ENCODE measurements at places on chromosomes 3 and 15. TPM values are rescaled to one million over a fixed set of nuclear protein-coding genes. Genes with fewer than 3 reads are reported as not detected.

The THSD4 gene
- not detected for total RNA-seq

The FBLN2 gene
- 2.6 TPM for total RNA-seq

The EXD1 gene
- not detected for total RNA-seq

The SNX1 gene
- 126 TPM for total RNA-seq

The RASGRP1 gene
- 175 TPM for total RNA-seq

The DCLK3 gene
- not detected for total RNA-seq

The GADL1 gene
- total RNA-seq: not detected

The TJP1 gene
- total RNA-seq: not detected

The GUCA1C gene
- total RNA-seq: not detected

The POMGNT2 gene
- 8.8 TPM for total RNA-seq

The VIPR1 gene
- 26.9 TPM for total RNA-seq

The AQP9 gene
- 0.20 TPM for total RNA-seq

GRCh38 chr15:67819636-67820035 lies 5.7 kb upstream of the SKOR1 start:
- DNase-seq: no peak

- no peak for DNase-seq
These were observed 8.9 kb upstream of the SGO1 start for GRCh38 chr3:20194793-20195460.

DNA sequence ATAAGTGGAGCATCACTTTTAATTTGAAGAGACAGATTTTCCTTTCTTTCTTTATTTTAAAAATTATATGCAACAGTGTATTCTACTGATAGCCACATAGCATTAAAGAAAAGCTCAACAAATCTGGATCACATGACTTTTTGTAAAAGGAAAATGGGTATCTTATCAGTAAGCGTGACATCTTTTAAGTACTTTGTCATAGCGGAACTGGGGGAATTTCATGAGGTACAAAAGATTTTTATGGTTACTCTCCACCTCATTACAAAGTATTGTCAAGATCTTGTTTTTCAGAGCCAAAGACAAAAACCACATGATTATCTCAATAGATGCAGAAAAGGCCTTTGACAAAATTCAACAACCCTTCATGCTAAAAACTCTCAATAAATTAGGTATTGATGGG lies 219.6 kb upstream of the ZPLD1 start:
- no peak for DNase-seq

DNA sequence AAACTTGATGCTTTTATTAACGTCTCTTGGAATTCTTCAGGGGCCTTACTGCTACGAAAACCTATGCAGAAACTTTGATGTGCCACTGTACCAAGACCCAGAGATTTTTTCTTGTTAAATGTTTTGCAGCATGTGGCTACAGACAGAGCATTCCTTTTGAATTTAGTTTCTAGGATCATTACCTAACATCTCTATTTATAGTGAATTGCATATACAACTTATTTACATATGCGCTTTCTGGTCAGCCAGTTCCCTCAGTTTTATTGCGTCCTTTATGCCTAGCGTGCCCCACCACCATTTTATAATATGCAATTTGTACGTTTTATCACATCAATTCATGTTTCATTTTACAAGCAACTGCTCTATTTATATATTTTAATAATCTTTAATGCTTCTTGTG lies 46.2 kb upstream of the AGTR1 start:
- DNase-seq: no peak

DNA sequence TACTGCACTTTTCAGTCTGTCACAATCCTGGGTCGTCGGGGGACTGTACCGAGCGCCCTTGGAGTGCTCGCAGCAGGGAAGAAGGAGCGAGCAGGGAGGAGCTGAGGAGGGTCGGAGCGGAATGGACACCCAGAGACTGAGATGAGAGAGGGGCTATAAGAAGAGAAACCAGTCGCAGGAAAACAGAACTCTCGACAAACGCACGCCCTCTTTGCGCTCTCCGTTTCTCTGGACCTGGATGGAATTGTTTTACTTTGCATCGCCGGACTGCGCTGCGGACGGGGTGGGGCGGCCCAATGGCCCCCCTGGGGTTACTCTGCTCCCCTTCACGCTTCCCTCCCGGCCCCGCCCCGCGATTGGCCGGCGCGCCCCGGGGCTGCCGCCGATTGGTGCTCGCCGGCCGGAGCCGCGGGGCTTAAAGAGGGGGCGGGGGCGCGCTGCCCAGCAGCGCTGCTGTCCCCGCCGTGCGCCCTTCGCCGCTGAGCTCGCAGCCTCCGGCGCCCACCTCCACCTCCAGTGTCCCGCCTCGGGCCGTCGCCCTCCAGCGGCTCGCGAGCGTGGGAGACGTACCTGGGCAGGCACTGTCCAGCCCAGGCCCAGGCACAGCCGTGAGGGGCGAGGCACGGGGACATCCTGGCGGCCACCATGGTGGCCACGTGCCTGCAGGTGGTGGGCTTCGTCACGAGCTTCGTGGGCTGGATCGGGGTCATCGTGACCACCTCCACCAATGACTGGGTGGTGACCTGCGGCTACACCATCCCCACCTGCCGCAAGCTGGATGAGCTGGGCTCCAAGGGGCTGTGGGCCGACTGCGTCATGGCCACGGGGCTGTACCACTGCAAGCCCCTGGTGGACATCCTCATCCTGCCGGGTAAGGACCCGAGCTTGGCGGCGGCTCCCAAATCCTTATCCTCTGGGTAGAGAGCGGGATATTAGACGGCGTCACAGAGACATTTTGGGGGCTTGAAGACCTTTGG lies at the start of gene CLDN11:
Gene CLDN11 (plus strand): TSS at position 447 of the 977 bp plus-strand sequence. CDS start 199 bp downstream, at position 646.
- DNase-seq: no peak

DNA sequence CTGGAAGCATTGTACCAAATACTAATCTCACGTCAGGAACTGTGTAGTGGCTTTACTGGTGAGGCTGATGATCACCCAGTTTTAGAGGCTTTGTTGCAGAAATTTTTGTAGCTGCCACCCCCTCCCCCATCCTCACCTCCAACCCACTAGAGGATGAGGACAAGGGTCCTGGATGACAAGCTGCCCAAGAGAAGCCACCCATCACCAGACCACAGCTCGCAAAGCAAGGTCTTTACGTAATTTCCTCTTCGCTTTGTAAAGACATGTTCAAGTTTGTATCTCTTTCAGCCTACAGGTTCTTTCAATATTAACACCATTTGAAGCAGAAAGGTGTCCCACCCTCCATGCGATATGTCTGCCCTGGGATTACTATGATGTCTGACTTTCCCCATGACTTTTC lies 74.2 kb downstream of the LDHAL6B start:
- no peak for DNase-seq

DNA sequence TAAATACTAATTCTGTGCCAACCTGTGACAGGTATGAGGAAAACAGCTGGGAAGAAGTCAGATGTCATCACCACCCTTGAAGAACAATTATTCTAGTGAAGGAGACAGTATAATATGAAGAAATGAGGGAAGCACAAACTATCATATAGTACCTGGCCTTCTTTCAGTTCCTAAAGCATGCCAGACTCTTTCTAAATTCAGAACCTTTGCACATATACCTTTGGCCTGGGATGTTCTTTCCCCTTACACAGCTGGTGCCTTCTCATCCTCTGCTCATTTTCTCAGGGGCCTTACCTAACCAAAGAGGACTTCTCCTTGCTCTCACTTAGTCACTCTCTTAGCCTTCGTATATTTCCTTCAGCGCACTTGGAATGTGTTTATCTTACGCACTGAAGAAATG lies 19.0 kb downstream of the ATOSA start:
- DNase-seq: no peak

DNA sequence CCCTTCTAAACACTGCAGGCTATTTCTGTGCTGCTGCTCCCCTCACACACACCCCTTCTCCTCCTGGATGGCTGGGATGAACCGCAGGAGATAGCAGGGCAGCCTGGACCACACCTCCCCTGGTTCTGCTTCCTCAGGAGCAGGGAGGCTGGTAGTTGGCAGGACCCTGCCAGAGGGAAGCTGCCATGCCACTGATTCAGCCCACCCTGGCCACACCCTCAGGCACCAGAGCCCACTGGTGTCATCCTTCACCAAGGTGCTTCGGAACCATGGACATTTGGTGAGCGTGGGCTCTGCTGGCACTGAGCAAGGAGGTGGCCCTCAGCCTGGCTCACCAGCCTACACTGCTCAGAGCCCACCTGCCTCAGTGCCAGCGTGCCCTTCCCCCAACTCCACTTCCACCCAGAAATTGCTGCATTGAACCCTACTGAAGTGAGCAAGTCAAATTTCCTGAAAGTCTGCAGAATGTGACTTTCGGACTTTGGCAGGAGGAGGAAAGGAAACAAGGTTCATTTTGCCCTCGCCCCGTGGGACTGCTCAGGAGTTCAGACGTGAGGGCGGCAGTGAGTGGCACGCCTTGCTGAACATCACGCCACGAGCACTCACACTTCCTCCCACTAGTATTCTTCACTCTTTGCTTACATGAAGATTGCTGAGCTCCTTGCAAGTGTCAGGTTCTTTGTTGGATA lies 26.3 kb downstream of the BMF start:
- DNase-seq: no peak

GRCh38 chr3:62774221-62774620 lies 101.0 kb downstream of the CADPS start:
- DNase-seq: no peak

DNA sequence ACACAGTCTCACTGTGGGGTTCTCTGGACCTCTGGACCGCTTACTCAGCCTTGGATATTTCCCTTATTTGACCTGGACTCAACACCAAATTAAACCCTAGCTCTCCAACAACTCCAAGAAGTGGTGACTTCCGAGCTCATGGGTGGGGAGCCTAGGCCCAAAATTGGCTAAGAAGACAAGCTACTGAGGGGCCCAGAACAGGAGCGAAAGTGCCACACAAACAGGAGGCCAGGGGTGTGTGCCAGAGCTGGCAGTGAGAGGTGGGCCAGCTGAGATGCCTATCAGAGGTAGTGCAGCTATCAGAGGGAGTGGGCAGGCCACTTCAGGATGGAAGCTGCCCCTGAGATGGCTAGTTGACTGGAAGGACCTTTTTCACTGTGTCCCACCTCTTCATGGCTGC lies 151.1 kb upstream of the PRR20G start:
- DNase-seq: no peak

- no peak for DNase-seq
These were observed 50.7 kb downstream of the MYLK start for GRCh38 chr3:123833398-123833785.

GRCh38 chr3:104102386-104102785 lies 1264.3 kb upstream of the ALCAM start:
- no peak for DNase-seq

- no peak for DNase-seq
These were observed 110.1 kb downstream of the POLR2M start for GRCh38 chr15:57816599-57816998.

- no peak for DNase-seq
These were observed 60.8 kb downstream of the USP13 start for GRCh38 chr3:179713643-179714090.

DNA sequence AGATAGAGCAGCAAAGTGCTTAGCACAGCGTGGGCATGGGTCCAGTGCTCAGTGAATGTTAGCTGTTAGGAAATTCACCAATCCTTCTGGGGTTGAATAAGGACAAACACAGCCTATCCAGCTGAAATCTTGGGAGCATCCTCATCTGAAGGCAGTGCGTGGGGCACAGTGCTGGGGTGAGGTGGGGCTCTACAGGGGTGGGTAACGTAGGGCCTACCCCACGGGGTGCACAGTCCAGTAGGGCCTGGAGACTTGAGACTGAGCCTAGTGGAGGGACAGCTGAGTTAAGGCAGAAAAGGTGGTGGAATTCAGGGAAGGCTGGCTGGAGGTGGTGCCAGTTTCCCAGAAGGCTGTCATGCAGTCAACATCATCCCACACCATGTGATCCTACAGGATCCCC lies 73.0 kb downstream of the ISG20 start:
- no peak for DNase-seq

DNA sequence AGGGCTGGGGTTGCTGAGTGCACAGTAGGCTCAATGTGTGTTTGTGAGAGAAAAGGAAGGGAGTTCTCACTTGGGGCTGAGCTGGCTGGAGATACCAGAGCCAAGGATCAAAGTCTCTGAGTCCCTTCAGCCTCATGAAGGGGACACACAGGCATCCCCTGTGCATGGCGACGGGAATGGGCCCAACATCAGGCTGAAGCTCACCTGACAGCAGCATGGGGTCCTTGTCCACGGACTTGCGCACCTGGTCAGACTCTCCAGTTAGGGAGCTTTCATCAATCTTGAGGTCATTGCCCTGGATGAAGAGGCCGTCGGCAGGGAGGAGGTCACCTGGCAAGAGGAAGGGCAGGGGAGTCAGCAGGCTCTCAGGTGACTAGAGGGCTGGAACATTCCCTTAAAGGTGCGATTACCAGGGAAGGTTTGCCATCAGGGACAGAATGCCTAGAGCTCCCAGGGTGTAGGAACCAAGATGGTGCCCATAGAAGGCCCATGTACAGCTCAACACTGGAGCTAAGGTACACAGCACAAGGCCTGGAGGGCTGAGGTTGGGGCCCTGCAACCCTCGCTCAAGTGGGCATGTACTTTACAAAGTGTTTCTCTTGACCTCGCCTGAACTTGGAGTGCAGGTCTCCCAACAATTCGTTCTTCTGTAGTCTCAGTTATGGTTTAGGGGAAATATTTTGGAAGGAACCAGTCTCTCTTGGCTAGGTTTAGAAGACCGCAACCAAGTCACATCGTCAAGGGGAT lies 80.0 kb upstream of the SEC13 start:
- DNase-seq: no peak

GRCh38 chr15:86483936-86484335 lies 404.3 kb downstream of the AGBL1 start:
- no peak for DNase-seq

DNA sequence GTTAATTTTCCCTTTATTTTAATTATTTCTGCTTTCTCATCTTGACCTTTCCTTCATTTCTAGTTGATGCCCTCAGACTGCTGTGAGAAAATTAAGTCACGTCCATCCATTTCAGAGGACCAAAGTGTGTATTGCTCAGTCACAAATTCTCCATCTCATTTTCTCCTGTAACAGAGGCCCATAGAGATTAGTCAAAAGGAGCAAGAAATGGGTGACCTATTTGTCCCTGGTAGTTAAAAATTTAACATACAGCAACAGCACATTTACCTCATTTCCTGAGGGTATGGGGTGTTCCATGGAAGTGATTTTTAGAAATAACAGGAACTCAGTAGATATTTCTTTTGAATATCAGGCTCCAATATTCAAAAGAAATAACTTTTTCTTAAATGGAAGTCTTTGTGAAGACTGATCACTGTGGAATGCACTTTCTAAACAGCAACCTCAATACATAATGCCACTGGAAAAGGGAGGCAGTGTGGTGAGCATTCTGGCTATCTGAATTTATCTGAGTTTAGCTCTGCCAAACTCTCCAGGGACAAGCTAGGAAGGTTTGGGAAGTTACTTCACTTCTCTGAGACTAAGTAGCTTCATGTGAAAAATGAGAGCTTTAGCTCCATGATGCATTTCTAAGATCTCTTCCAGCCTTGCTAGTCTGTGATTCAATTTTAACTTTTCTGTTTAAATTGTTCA lies 808.2 kb downstream of the SQOR start:
- DNase-seq: no peak

DNA sequence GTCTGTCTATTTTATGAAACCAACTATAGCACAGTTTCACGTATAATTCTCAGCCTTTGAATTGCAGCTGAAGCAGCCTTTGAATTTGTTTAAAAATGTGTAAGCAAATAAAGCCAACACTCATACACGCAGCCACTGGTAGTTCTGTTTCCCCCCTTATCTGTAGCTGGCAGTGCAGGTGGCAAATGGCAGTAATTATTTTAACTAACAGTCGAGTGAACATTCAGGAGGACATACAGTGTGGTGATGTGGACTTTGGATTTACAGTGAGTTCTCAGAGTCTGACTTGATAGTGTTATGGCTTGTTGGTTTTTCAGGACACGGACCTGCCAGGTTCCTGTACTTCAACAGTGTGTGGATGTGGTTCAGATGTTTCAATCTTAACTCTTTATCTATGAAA lies 64.0 kb upstream of the SKOR1 start:
- DNase-seq: no peak

- no peak for DNase-seq
These were observed 64.5 kb downstream of the KLHL25 start for GRCh38 chr15:85730001-85730820.

Data from activated naive CD8-positive, alpha-beta T cell treated with anti-CD3 and anti-CD28 coated beads, Interleukin-2, amount 10 ng/mL, durations not matched to agents 7 days and 5 days (primary cell).